ENCODE measurements at places on chromosomes 3 and 15. TPM values are rescaled to one million over a fixed set of nuclear protein-coding genes. Genes with fewer than 3 reads are reported as not detected.

DNA sequence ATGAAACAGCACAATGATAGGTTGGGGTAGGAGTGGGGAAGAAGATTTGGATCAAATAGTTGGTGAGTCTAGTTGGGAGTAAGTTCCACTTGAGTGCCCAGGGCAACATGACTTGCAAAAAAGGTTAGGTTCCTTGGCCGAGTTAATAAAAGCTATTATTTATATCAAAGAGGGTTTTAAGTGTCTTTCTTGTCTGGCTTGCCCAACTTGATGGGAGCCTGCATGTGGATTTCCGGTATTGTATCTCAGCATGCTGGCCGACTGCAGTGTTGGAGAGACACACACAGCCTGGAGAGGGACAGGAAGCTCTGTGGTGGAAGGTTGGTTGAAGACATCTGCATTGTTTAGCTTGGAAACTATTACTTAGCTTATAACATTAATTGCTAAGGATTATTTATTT is 449.5 kb upstream of the TBL1XR1 start:
- no peak for DNase-seq

DNA sequence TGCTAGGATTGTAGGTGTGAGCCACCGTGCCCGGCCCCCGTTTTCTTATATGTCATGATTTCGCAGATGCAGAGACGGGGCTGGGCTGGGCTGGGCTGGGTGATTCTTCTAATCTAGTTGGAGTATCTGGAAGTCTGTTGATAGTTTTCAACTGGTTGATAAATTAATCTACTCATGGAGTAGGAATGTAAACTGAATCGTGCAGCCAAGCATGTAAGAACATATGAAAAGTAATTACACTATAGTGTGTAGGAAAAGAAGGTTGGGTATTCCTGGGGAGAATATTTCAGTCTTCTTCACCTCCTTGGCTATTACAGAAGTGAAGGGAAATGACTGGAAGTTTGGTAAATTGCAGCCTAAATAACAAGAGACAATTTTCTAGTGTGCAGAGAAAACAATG is 82.6 kb upstream of the MAGI1 start:
- DNase-seq = no peak

DNA sequence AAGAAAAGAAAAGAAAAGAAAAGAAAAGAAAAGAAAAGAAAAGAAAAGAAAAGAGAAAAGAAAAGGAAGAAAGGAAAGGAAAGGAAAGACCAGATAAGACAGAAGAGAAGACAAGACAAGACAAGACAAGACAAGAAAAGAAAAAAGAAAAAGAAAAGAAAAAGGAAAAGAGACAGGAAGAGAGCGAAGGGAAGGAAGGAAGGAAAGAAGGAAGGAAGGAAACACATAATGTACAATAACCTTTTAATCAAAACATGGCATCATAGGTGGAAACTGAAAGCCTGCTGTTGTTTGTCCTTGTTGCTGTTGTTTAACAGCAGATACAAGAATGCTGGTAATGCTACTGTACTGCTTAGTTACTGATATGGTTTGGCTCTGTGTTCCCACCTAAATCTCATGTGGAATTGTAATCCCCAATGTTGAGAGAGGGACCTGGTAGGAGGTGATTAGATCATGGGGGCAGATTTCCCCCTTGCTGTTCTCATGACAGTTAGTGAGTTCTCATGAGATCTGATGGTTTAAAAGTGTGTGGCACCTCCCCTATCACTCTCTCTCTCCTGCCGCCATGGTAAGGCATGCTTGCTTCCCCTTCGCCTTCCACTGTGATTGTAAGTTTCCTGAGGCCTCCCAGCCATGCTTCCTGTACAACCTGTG is 67.3 kb downstream of the MCF2L2 start:
- DNase-seq = no peak

- DNase-seq = no peak
These were observed 22.5 kb downstream of the PXK start for GRCh38 chr3:58355179-58355578.

Gene TEX55
- not detected for total RNA-seq

Gene PLCL2
- 29.8 TPM for total RNA-seq

GRCh38 chr3:102471001-102471400 is 36.2 kb downstream of the ZPLD1 start:
- no peak for DNase-seq

Gene GOLGA8S
- 1.1 TPM for total RNA-seq

Gene CTXN2
- total RNA-seq = 0.77 TPM

DNA sequence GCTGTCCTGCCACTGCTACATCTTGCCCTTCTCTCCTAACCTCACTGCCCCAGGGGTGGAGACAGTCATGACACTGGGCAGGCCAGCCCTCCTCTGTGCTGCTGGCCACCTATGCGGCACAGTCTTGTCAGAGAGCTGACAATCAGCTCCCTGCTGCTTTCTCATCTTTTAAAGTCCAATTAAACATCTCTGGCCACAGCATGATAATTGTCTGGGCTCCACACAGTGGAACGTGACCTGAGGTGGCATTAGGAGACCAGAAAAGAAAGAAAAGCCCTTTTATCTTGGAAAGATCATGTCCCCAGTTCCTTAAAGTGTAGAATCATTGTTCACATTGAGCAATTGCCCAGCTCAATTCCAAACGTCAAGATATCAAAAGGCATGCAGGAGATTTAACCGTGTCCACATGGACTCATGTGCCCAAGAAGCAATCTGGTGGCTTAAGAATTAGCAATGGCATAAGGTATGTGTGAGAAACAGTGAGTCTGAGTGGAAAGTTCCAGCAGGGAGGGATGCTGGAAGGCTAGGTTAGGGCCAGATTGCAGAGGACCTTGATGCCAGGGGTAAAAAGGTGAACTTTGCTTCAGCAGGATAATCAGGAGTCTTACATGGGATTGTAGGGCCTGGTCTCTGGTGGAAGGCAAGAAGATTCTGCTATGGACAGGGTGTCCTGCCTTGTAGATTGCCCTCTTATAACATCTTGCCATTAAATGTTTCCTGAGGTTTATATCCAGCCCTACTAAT is 15.3 kb upstream of the CACNA1D start:
- no peak for DNase-seq

GRCh38 chr3:67288466-67289106 is 290.5 kb downstream of the KBTBD8 start:
- DNase-seq = no peak

All from spinal cord (tissue), 10 donors.